ENCODE measurements at places on chromosomes 3 and 15.
A peak's percentile ranks its signal among the peaks of the same experiment; 100 is the strongest.

GRCh38 chr15:98745650-98746374 lies 97.5 kb downstream of the IGF1R start:
- no peak for DNase-seq

- DNase-seq: peak; percentile 57
These were observed 52.2 kb upstream of the OSBPL11 start for GRCh38 chr3:125647318-125648014.

DNA sequence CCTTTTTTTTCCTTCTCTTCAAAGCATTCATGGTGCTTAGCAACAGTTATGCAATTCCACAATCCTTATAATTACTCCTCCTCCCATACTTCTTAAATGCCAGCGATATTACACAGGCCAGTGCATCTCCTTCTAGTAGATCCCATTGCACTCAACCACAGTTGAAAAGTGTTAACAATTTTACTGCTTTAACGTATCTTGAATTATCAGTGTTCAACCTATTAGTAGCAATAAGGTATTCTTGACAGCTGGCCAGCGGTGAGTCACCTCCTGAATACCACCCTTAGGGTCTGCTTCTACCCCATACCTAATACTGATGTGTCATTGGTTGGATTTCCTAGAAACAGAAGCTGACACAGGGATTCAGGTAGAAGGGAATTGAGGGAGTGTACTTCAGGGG lies 24.0 kb upstream of the TEX9 start:
- DNase-seq: no peak

DNA sequence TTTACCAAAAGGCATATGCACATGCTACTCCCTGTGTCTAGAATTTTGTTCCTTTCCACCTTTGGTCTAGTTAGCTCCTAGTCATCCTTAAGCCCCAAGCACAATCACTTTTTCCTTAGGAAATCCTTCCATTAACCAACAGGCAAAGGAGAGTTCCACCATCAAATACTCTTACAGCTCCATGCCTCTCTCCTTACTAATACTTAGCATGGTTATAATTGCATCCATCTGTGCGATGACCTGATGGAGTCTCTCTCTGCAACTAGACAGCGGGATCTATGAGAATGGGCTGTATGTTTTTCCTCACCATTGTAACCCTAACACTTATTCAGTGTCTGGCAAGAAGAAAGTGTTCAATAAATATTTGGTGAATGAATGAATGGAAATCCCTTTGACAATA lies 69.3 kb upstream of the SMAD3 start:
- DNase-seq: no peak

GRCh38 chr3:8653800-8654408 lies 9.3 kb upstream of the SSUH2 start:
- no peak for DNase-seq

DNA sequence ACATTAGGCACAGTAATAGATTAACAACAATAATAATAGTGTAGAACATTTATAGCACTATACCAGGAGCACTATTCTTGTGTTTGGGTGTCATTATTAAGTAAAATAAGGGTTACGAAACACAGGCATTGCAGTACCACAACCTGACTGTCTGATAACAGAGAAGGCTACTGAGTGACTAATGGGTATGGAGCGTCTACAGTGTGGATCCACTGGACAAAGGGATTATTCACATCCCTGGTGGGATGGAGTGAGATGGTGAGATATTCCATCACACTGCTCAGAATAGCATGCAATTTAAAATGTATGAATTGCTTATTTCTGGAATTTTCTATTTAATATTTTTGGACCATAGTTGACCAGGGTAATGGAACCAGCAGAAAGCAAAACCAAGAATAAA lies 18.2 kb downstream of the MINDY4B start:
- no peak for DNase-seq

- peak; percentile 21 for DNase-seq
These were observed 199.6 kb downstream of the FMN1 start for GRCh38 chr15:32994810-32995424.

All from HCT116 (cell line).